ENCODE measurements at places on chromosomes 1 and 21.
A peak's percentile ranks its signal among the peaks of the same experiment; 100 is the strongest.

GRCh38 chr1:178693366-178693765, 31.7 kb upstream of the RALGPS2 start:
- no peak for DNase-seq

DNA sequence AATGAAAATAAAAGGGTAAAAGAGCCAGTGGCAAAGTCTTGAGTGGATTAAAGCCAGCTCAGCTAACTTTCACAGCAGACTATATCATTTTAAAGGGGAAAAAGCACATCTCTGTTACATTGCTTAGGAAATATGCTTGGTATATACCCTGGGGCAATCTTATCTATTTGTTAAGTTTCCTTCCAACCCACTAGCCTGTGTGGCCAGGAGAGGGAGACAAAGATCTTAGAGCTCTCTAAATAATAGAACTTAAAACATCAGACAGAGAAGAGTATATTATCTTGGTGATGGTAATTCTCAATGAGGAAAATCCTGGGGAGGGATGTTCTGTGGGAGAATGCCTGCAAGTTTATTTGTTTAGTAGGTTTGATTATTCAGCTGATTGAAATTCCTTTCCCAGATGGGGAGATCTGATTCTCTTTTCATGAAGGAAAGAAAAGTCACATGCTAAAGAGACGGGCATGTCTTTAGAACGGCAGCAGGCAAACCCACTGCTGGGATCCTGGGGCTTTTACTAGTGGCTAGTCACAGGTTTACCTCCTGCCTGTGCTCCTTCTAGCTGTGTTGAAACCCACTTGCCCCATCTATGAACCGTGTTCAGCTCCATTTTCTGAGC, 3.6 kb downstream of the KCNE2 start:
- no peak for DNase-seq

GRCh38 chr1:110187139-110187890, 22.8 kb upstream of the KCNC4 start:
- DNase-seq, result no peak

DNA sequence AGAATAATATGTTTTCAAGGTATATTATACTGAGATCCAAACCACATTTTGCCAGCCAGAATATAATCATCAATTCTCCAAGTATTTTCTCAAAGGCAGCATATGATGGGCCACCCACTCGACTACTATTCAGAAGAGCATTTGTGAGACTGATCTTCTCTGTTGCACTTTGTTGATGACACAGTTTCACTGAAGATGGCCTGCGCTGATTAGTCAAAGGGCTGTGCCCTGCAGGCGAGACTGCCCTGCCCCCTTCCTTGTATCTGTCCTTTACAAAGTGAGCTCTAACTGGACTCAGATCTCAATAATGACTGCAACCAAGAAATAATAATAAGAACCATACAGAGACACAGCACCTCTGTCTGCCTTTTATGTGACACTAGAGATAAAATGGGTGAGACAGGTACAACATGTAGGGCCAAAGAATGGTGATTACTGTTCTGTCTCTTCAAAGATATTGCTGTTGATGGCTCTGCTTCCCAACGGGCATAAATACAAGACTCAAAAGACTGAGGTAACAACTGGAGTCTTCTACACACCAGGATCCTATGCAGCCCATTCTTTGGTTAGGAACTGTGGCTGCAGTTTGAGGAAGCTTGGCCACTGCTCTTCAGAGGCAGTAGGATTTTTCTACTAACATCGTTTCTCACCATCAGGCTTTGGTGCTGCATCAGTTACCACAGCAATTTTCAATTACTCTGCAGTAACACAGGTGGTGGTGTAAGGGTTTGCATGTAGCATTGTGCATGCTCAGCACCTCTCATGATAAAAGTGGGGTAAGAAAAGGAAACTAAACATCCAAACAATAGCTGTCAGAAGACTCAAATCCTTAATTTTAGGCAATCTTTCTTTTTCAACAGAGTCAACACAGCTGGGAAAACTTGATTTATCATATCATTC, 481.1 kb downstream of the PTBP2 start:
- DNase-seq, result no peak

- DNase-seq, result no peak
These were observed at the start of gene SPRR2D for GRCh38 chr1:153040950-153041631. Gene SPRR2D (minus strand): TSS chr1:153041120. CDS start chr1:153040346, 774 bp downstream.

DNA sequence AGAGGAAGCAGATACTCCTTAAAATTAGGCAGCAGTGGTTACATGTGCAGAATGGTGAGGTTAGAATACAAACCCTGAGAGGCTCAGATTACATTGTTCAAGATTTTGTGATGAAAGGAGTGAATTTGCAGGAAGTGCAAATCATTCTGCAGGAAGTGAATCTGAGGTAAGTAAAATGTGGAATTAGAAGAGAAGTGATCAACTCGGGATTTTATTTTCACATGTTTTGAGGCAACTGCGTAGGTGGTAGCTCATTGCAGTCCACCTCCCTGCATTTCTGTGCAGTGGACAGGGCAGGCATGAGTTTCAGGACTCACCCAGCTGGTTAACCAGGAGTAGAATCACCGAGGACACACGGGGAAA, 2.1 kb upstream of the PLA2G2C start:
- DNase-seq, result no peak

DNA sequence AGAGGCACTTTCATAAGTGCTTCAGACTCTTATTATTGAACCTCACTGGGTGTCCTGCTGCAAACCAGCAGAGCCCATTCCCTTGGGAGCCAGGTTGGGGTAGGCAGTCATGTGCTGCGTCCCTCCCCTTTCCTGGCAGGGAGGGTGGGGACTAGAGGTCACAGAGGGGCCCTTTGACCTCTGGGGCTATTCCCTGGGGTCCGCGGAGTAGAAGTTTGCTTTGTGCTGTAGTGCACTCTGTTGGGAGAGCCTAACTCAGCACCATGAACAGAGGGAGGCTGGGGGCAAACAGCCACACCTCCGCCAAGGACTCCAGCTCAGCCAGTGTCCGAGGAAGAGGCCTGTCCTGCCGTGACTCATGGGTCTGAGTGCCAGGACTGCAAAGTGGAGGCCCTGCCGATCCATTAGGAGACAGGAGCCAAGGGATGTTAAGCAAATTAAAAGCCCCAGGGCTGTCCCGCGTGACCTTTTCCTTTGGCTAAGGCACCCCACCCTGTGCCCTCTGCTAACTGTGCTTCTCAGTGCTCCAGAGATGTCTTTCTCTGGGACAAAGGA, 3.0 kb upstream of the IGSF21 start:
- no peak for DNase-seq

GRCh38 chr21:31909153-31910073, 36.6 kb downstream of the HUNK start:
- no peak for DNase-seq

- peak; percentile 84 for DNase-seq
These were observed 1.1 kb upstream of the PRXL2B start for GRCh38 chr1:2585318-2586092.

DNA sequence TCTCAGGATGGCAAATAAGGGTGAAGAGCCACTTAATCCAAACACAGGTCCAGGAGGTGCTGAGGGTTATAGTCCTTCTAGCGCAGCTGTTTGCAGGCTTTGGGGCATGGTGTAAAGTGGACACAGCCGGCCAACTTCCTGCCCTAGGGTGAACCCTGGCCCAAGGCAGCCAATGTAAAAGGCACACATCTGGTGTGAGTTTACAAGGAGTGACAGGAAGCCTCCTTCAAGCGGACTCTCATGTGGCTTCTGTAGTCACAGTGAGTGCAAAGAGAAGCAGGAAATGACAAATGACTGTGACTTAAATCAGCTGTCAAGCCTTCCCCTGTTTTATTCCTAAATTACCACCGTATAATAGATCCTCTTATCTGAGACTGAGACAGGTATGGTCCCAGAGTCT, 213.0 kb downstream of the CRB1 start:
- DNase-seq, result no peak

DNA sequence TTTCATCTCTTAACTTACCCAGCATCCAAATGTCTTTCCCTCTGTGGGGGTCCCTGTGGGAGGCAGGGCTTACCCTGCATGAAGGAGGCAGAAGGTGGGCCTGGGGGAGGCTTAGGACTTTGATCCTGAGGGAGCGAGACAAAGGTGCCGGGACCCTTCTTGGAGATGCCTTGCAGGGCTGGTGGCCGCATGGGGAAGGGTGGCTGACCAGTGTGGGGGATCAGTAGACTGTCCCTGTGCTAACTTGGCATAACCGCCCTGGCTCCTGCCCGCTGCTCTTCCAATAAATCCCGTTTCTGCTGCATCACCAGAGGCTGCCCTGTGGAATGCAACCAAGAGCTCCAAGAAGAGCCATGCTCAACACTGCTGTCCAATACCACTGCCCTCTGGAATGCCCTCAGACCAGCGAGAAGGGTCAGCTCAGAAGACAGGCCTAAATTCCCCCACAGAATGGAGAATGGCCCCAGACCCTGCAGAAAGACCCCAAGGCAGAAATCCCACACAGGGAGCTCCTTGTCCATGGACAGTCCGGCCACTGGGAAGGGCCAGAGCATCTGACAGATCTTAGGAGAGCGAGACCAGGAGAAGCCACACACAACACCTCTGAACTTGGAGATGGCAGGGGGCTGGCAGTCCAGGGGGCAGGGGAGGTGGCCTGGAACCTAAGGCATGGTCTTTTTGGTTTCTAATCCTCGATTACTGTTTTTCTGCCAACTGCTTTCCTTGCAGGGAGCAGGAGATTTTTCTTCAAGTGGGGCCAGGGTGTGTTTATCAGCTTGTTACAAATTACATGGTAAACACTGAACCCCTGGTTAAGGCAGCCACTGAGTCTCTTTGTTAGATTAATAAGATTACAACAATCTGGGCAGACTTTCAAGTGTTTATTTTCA, 46.7 kb upstream of the DMRTB1 start:
- DNase-seq, result no peak
